ENCODE measurements at places on chromosomes 1 and 21.
A peak's percentile ranks its signal among the peaks of the same experiment; 100 is the strongest.

GRCh38 chr1:37400466-37401225 is 73.7 kb upstream of the ZC3H12A start:
- DNase-seq = no peak

- DNase-seq = no peak
Measured at GRCh38 chr1:101484689-101485338, 248.0 kb downstream of the S1PR1 start.

- DNase-seq = peak; percentile 17
Measured at GRCh38 chr1:78676347-78676982, 26.8 kb downstream of the IFI44 start.

GRCh38 chr1:19618428-19618827 is 25.7 kb upstream of the NBL1 start:
- no peak for DNase-seq

- DNase-seq = peak; percentile 58
Measured at GRCh38 chr1:6127587-6128163, 52.4 kb downstream of the CHD5 start.

- DNase-seq = no peak
Measured at GRCh38 chr21:36499578-36500471, 19.9 kb upstream of the CLDN14 start.

- DNase-seq = no peak
Measured at GRCh38 chr1:102420034-102420433, 423.3 kb upstream of the OLFM3 start.

DNA sequence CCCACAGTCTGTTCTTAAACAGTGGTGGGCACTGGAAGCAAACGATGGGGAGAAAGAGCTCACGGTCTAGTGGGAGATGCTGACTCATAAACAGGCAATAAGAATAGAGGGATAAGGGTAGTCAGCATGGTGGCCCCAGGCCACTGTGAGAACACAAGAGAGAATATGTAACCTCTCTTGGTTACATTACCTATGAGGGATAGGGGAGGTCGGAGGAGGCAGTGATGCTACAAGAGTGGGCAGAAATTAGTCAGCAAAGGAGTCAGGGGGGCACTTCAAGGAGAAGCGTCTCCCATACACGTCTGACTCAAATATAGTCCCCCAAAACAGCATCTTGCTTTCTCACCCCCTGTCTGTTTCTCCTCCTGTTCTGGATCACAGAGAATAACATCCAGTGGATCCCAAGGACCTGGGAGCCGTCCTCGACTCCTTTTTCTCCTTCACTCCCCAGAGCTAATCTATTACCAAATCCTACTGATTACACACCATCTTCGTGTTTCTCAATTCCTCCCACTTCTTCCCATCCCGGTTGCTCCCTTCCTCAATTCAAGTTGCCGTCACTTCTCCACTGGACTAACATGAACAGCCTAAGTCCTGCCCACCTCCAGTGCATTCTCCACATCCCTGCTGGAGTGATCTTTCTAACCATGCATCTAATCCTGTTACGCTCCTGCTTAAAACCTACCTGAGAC is 2.1 kb downstream of the SLAMF8 start:
- no peak for DNase-seq

DNA sequence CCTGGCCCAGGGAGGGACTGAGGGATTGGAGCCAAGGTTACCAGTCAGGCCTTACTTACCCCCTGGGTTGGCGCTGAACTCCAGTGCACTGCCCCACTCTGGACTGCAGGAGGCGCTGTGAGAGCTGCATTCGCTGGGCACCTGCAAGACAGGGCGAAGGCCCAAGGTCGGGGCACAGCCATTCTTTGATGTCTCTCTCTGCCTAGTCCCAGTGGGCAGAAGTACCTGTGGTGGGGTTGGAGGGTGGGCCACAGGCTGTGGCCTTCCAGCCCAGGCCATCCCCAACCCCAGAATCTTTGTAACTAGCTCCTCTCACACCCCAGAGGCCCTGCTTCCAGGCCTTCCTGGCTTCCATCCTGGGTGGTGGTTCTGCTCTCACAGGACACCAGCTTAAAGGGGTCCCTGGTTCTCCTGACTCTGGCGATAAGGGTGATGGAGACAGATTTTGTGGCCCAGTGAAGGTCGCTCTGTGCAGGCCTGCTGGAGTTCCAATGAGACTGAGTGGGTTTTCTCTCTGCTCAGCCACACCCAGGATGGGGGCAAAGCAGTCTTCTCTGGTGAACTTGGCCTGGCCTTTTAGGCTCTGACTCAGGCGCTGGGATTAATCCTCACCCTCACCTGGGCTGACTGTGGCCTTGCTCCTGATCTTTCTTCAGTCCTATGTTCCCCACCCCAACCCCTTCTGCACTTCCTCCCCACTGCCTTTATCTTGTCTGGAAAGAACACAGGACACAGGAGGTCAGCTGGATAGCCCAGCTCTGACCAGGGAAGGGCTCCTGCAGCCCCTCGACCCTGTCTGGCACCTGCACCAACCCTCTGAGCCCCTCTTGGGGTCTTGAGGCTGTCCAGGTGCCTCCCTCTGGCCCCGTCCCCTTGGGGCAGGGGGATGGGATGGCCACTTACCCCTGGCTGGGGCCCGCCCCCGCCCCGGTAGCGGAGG is 954 bp downstream of the MYOG start:
- DNase-seq = no peak

- DNase-seq = no peak
Measured at GRCh38 chr1:22861764-22862440, 110.8 kb downstream of the LACTBL1 start.

- no peak for DNase-seq
Measured at GRCh38 chr1:240287722-240288121, 196.0 kb downstream of the FMN2 start.

GRCh38 chr1:59005491-59006288 is 221.8 kb upstream of the JUN start:
- DNase-seq = no peak

DNA sequence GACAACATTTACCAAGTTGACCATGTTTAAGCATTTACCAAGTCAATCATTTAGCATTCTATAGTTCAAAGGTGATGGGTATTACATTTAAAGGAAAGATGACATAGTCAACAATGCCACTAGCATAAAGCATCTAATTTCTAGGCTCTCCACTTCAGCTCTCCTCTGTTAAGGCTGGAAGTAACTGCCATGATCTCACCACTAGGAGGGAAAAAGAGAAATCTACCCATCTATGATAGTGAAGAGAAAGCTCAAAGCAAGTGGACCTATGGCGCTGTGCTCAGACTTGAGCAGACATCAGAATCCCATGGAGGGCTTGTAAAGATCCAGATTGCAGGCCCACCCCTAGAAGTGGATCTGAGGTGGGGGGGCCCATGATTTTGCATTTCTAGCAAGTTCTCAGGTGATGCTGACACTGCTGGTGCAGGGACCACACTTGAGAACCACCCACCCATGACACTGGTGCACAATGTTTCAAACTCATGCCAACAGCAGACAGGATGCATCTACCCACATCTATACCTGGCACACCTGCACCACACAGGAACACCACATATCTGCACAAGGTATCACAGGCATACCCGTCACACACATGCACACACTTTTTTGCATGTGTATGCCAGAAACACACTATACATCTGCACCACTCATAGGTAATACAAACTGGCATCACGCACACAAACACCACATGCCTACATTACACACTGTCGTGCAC is 392.9 kb upstream of the RUNX1 start:
- DNase-seq = no peak

GRCh38 chr1:100347009-100347966 is 5.0 kb upstream of the CDC14A start:
- no peak for DNase-seq

DNA sequence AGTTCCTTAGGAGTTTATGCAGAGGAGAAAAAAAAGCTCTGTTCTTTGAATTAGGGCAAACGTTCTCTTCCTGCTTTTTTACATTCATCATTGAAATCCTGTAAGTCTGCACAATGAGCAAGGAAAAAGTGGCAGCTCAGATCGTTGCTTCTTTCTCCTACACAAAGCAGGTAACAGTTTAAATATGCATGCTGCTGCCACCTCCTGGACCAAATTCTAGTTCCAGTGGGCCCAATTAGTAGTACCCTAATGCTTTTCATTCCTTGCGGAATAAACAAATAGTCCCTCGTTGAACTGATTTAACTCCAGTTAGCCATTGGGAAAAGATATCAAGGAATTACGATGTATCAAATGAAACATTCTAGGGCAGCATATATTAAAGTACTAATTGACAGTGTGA is 20.1 kb downstream of the YTHDF2 start:
- DNase-seq = no peak

- no peak for DNase-seq
Measured at GRCh38 chr1:110798691-110799256, 74.2 kb upstream of the CD53 start.

DNA sequence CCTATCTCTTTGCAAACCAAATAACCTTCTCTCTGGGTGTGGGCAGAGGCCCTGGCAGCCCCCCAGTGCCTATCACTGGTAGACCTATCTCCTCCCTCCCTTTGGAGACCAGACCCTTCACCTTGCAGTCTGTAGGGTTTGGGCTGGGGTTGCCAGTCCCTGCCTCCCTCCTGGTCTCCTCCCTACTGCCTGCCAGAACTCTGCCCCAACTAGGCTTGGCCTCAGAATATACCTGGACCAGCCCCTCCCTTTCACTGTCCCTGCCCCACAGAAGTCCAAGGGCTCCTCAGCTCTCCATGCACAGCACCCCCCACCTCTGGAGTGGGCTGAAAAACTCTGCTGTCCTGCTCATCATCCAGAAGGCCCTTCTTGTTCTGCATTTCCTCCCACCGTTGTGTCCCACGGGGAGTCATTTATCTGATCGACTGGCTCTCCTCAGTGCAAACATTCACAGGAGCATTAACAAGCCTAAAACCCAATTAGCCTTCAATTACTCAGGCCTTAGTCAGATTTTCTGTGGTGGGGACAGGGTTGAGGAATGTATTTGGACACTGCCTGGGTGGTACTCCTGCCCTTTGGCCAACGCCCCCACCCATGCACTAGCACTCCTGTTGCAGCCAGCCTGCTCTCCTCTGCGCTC is 27.7 kb upstream of the DMBX1 start:
- no peak for DNase-seq

DNA sequence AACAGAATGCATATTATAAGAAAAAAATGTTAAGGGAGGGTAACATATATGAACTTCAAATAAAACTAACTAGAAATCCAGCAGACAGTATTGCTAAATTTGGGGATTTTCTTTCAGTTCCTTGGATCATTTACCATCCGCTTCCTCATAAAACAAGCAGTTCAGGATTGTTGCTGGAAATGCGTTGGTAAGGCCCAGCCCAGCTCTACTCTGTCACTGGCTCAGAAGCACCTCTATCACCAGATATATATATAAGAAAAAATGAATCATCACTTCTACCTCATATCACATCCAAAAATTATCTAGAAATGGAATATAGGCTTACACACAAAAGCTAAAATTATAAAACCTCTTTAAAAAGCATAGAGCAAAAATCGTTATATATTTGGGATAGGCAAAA is 28.2 kb upstream of the COG2 start:
- no peak for DNase-seq

DNA sequence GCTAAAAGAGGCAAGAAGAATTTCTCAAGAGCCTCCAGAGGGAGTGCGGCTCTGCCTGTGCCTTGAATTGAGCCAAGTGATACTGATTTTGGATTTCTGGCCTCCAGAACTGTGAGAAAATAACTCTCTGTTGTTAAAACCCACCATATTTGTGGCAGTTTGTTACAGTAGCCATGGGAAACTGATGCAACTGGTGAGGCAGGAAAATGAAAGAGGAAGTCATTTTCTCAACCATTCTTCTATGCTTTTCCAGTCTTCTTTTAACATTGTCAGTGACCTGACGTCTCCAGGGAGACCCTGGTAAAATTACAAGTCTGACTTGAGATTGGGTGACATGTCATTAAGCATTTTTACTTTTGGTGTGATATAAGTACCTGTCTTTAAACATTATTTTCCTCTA is 5.8 kb downstream of the OR6P1 start:
- DNase-seq = no peak

DNA sequence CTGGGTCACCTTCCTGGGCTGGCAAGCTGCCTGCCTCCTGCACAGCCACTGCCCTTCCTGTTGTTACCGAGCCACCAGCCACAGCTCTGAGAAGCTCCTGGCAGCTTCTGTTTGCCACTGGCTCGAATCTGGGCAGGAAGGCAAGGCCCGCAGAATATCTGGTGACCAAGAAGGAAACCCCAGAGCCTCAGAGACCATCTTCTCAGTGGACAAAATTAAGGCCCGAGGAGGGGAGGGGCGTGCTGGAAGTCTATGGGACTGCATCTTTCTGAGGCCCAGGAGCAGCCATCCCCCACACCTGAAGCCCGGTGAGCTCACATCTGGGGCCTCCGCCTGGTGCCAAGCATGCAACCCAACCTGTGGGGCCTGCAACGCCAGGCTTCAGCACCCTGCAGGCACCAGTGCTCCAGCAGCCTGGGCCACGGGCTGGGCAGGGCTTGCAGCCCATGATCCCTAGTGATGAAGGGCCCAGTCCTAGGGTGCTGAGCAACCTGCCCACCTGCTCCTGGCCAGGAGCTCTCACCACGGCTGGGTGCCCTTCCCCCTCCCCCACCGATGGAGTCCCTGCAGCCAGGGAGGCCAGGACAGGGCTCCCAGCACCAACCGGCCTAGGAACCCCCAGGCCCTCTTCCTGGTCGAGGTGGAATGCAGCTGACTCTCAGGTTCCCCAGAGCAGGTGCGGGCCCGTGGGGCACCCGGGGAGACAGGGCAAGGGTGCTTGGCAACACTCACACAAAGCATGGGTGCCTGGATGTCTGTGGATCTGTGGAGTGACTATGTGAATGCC is 879 bp downstream of the CPTP start:
- no peak for DNase-seq

DNA sequence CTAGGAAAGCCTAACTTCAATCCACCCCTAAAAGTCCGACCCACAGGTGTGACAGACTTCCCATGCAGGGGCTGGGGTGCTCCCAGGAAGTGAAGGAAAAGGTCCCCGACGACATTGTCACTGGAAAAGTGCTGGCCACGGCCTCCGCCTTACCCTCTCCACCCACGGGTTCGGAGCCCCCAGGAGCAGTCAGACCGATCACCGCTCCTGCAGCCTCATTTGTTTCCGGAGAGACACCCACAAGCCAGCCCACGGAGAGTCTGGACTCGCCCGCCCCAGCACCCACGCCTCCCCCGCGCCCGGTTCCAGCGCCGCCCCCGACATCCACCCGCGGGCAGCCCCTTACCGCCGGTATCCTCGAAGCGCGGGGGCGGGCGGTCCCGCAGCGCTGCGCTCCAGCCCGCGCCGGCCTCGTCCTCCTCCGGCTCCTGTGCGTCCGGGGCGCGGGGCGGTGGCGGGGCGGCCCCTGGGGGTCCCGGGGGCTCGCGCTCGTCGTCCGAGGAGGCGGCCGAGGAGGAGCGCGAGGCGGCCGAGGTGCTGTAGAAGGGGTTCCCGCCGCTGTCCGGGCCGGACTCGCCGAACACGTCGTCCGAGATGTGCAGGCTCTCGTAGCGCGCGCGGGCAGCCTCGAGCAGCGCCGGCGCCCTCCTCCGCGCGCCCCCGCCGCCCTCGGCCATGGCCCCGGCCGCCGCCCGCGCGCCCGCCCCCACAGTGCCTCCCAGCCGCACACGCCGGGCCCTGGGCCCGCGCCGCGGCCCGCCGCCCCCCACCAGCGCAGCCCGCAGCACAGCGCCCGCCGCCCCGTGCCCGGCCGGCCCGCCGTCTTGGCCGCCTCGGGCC is 660 bp downstream of the PGBD5 start:
- DNase-seq = no peak
